ENCODE measurements at places on chromosomes 7 and 10. TPM values are rescaled to one million over a fixed set of nuclear protein-coding genes. Genes with fewer than 3 reads are reported as not detected.

DNA sequence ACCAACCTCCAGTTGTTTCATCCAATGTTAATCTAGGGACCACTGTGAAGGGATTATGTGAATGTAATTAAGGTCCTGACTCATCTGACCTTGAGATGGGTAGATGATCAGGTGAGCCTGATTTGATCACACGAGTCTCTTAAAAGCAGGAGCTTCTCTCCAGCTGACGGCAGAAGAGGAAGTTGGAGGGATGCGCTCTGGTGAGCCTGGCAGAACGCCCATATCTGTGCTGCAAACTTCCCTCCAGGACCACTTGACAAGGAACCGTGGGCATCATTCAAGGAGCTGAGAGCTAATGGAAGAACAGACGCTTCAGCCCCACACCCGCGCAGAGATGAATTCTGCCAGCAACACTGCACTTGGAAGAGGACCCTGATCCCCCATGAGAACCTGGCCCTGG, 642.4 kb downstream of the TNS3 start:
- DNase-seq = no peak

Gene FAM131B
- total RNA-seq = 0.51 TPM

DNA sequence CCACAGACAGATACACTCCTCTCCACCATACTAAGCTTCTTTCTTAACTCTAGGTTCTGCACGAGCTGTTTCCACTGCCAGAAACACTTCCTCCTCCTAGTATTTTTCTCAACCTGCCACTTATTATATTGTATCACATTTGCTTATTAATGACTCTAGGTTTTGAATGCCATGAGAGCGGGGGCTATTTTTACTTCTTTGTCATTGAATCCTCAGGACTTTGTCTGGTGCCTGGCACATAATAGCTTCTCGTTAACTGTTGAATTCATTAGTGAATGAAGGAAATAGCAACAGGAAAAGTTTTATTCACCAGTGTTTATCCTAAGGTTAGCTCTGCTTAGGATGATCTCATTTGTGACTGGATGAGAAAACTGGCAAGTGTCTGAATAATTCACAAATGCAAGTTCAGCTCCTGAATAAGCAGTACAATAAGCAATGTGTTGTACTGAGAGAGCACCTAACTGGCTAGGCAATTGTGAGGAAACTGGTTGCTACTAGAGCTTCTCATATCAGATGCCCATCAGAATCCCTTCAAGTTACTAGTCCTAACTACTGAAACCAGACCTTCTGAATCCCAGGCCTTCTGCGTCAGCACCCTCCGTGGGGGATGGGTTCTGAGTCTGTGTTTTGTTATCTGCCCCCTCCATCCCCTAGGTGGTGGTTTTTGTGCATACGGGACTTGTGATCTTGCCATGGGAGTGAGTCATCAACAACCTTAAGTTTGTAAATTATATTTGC, 92.7 kb downstream of the LSMEM1 start:
- DNase-seq = no peak

Gene LRRC4
- 1.0 TPM for total RNA-seq

GRCh38 chr7:19333706-19334105, 188.5 kb upstream of the FERD3L start:
- DNase-seq = no peak

Gene RSPH10B
- total RNA-seq = 1.0 TPM

Gene GFRA1
- 51.3 TPM for total RNA-seq

Gene RSPH10B2
- total RNA-seq = 0.19 TPM

Gene INPP5A
- total RNA-seq = 32.8 TPM

DNA sequence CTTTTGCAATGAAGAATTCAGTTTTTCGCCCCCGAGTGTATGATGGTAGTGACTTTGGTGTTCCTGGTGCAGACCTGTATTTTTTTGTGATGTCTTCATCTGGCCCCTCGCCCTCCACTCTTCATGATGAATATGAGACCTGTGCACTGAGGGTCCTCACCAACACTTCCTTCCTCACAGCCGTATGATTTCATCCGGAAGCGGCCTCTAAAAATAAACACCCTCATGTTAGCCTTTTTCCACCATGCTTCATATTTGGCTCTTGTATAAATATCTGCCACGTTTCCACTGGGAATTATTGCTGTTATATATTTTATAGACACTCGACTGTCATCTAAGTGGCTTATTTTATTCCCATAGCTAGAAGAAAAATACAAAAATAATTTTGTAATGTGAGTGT, 160.4 kb downstream of the MGMT start:
- peak; percentile 21 for DNase-seq

DNA sequence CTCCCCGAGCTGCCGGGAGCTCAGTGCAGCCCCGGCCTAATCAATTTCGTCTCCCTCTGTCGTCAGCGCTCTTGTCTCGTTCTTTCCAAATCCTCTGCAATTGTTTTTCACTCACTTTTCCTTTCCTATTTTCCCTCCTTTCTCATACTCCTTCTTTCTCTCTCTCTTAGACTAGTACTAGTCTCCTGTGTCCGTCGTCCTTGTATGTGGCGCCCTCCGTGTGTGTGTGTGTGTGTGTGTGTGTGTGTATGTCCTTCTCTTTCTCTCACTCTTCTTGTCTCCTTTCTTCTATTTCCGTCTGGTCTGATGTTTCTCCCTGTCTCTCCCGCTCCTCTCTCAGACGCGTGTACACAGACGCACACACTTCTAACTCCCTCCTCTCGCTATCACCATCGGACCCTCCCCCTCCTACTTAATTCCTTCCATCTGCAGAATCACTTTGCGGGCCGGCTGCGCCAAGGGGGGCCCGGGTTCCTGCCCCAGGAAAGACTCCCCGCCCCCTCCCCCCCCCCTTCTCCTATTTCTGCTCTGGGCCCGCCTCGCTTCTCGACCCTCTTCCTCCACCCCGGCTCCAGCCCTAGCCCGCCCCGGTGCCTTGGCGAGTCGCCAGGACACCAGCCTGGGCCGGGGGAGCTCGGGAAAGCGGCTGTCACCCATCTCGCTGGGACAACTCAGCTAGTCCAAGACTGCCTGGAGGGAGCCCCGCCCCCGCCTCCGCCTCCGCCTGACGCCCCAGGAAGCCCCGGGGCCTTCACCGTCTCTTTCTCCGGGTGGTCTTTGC, 743 bp upstream of the ZCCHC24 start:
- no peak for DNase-seq

Gene GRID2IP
- total RNA-seq = not detected

GRCh38 chr7:122300956-122301833, 3.4 kb downstream of the FEZF1 start:
- peak; percentile 17 for DNase-seq

Data from dermis blood vessel endothelial cell (primary cell).